BJ (cell line): ENCODE measurements at places on chromosomes 2 and 18.

DNA sequence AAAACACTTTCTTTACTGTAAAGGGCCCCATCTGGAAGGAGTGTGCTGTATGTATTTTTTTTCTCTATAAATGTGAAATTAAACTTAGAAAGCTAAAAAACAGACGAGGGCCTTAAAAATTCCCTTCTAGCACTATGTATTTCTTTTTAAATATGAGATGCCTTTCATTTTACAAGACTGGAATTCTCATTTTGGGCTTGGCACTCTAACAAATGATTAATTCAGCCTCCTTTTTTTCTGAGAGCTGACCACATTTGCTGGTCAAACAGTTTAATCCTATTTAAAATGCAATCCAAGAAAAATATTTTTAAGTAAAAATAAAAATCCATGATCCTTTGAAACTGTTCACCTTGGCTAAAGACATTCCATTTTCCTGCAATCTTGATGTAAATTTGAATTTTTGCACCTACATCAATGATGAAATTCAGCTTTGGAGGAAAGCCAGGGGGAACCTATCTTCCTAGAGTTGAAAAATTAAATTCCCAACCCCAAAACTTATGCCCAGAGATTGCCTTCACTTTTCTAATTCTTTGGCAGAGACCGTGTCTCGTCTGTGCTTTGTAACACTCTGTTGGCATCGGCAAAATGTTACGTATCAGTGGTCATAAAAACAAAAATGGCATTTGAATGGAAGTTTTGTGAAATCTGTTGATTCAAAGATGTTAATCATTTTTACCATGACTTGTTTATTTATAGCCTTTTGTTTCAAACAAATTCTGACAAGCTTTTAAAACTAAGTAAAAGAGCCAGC lies 284.5 kb downstream of the ZNF521 start:
- DNase-seq, result no peak

- no peak for DNase-seq
Observed at GRCh38 chr2:14616342-14616741, 16.2 kb upstream of the LRATD1 start.

GRCh38 chr18:31526374-31526773 lies 28.4 kb downstream of the DSG2 start:
- no peak for DNase-seq

GRCh38 chr2:160387558-160388262 lies 105.9 kb downstream of the RBMS1 start:
- DNase-seq, result peak; percentile 96

- DNase-seq, result peak; percentile 4
Observed at GRCh38 chr2:228728961-228729360, 542.1 kb downstream of the PID1 start.

DNA sequence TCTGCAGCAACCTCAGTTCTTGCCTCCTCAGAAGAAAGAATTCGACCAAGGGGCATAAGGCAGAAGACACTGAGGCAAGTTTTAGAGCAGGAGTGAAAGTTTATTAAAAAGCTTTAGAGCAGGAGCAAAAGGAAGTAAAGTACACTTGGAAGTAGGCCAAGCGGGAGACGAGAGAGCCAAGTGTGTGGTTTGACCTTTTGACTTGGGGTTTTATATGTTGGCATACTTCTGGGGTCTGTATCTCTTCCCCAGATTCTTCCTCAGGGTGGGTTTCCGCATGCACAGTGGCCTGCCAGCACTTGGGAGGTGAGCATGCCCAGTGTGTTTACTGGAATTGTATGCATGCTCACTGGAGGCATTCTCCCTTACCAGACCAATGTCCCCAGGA lies 59.3 kb upstream of the ANKRD44 start:
- DNase-seq, result no peak

GRCh38 chr2:128799730-128800129 lies 481.1 kb upstream of the HS6ST1 start:
- DNase-seq, result no peak

GRCh38 chr2:84713441-84713840 lies 167.4 kb downstream of the TRABD2A start:
- no peak for DNase-seq

DNA sequence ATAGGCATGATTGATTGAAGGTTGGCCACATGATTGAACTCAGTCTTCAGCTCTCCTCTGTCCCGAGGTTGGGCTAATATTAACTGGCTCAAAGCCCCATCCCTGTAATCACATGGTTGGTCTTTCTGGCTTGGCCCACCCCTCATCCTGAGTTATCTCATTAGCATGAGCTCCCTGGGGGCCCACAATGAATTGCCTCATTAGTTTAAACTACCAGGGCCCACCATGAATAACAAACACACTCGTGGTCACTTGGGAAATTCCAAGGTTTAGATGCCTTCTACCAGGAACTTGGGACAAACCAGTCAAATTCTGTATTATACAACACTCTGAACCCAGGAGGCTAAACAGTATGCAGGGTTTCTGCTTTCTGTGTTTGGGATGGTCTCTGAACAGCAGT lies 121.7 kb upstream of the B3GNT2 start:
- no peak for DNase-seq

- no peak for DNase-seq
Observed at GRCh38 chr2:1656961-1657841, 87.1 kb downstream of the PXDN start.

- no peak for DNase-seq
Observed at GRCh38 chr2:168855601-168856000, 34.6 kb downstream of the SPC25 start.

- no peak for DNase-seq
Observed at GRCh38 chr2:206832873-206833272, 67.5 kb downstream of the FASTKD2 start.

- DNase-seq, result no peak
Observed at GRCh38 chr2:171227066-171227782, 66.5 kb upstream of the TLK1 start.

GRCh38 chr2:146532509-146533147 lies 1312.2 kb upstream of the ACVR2A start:
- DNase-seq, result no peak
